GM23248 (cell line): ENCODE measurements at places on chromosomes 5 and 9. TPM values are rescaled to one million over a fixed set of nuclear protein-coding genes. Genes with fewer than 3 reads are reported as not detected.

Gene HK3
- not detected in 2 replicates for total RNA-seq

- DNase-seq: peak; percentile 80
Measured at GRCh38 chr9:91428927-91429351, 5.3 kb upstream of the NFIL3 start.

DNA sequence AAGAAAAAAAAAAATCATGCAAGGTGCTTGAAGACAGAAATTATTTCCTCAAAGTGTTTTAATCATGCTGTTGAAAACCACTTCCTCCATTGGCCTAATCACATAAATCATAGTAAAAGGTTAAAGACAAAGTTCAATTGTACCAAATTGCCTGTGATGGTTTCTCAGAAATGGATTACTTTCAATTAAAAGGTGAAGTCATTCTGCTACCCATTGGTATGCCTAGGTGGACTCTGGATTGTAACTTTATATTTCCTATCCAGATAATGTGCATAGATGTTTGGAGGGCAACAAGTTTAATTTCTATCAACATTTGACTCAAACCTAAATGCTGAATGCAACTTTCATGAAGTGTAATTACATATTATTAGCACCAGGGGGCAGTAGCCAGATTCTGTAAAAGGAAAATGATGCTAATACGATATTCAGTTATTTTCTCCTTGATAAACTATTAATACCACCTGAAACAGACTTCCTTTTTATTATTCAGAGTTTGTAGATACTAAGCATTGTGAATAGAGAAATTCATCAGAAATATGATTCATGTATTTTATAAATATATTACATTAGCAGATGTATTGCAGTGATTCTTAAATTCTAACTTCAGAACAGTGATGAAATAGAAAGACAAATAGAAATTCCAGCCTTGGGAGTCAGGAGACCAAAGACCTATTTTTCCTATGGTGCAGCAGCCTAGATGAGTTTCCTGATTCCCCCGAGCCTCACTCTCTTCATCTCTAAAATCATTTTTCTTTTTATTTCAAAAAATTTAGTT is 148.2 kb downstream of the CAAP1 start:
- DNase-seq: peak; percentile 41

- no peak for DNase-seq
Measured at GRCh38 chr9:14908295-14909180, 1.7 kb downstream of the FREM1 start.

DNA sequence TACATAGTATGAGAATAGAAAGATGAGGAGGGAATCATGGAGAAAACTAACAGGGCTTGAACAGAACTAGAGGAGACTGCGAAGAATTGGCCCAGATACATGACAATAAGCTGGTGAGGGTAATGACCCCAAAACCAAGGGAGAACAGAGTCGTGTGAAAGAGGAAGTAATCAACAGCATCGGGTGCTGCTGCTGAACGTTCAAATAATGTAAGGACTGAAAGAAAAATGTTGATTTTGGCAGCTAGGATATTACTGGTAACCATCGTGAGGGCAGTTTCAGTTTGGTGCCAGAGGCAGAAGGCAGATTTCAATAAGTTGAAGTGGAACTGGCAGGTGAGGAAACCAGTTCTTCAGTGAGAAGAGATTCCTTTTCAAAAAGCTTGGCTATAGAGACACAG is 66.8 kb upstream of the SMC2 start:
- DNase-seq: no peak

Gene IL13
- not detected in 2 replicates for total RNA-seq

Gene HTR1A
- total RNA-seq: not detected in 2 replicates

GRCh38 chr5:40654377-40654991 is 25.2 kb upstream of the PTGER4 start:
- DNase-seq: peak; percentile 3

DNA sequence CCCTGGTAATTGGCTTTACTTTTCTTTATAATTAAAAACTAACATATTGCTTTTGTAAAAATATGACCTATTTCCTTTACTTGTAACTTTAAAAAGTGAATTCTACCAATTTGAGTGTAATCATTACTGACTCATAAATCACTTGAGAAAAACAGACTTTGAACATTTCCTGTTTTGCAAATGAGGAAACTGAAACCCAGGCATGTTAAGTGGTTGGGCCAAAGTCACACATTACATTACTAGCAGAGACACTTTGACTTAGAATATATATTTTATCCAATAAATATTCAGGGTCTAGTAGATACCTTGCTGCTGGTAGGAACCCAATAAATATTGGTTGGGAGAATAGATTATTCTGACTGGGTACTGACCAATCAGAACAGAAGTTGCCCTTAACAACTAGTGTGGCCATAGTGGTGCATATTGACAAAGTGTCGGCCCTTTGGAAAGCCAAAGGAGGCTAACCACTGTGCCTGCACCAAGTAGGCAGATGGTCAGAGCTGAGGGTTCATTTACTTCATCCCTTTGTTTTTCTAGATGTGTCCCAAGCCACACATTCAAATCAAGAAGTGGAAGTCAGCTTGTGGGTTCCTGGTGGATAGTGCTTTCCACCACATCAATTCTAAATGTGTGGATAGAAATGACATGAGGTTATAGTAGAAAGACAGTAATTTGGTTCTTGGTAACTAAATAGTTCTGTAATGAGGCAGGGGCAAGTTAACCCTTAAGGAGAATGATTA is 365.1 kb upstream of the RIOK2 start:
- DNase-seq: no peak

DNA sequence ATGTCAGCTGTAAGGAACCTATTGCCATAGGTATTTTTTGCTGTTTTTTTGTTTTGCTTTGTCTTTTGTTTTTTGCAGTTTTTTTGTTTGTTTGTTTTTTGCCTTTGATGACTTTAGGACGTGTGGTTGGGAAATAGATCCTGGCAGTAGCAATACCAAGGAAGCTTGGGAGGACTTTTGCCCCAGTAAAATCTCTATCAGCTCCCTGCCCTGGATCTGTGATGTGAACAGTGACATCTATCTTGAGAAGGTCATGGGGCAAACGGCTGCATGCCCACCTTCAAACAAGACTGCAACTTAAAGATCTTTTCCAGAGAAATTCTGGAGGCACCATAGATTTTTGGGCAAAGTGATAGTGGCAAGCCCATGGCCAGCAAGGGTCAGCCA is 5.4 kb upstream of the ADRA1B start:
- no peak for DNase-seq

- DNase-seq: no peak
Measured at GRCh38 chr9:113630386-113631136, 167.0 kb downstream of the RGS3 start.

GRCh38 chr5:83937837-83938236 is 217.2 kb upstream of the HAPLN1 start:
- no peak for DNase-seq

DNA sequence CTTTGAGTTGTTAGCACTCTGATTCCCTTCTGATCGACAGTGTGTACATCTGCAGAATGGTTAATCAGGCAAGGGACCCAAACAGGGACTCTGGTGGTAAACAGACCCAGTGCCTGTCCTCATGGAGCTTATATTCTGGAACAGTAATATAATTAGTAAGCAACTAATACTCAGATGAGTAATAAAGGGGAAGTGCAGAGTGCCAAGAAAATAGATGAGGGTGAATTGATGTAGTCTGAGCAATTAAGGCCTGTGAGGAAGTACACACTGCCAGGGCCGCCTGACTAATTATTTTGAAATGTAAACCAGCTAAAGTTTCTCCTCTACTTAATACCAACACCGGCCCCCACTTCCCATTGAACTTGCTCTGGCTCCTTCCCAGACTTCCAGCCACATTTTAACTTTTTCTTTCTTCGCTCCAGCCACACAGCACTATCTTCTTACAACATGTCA is 4.2 kb downstream of the DHX29 start:
- DNase-seq: peak; percentile 95

DNA sequence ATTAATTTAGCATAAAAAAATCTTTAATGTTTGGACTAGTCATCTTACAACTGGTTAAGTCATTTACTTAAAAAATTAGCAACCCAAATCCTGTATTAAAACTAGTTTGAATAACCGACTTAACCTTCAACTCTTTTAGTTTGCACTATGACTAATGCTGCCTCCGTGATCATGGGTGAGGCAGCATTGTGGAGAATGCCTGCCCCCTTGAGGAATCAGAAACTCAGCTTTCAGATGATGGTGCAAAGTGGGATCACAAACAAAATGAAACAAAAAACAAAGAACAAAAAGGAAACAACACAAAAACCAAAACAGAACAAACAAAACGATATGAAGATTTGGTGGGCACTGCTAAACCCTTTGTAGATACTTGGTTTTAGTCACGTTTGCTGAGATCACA is 127.0 kb upstream of the PALM2AKAP2 start:
- peak; percentile 80 for DNase-seq

DNA sequence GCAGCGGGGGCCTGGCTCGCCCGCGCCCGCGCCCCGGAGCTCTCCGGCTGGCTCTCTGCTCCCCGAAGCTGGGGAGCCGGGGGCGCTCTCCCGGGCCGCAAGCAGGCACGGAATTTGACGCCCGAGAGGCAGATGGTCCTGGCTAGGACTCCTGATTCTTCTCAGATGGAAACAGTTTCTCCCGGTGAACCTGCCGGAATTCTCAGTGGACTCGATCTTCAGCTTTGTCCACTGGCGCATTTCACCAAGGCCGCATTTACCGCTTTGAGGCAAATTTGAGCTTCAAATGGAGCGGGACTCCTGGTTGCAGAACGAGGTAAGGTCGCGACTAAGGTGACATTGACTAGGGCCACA is 305.7 kb upstream of the KCNN2 start:
- DNase-seq: no peak

- DNase-seq: no peak
Measured at GRCh38 chr5:179776411-179776938, 17.3 kb upstream of the LTC4S start.

- DNase-seq: no peak
Measured at GRCh38 chr9:3054017-3054586, 210.2 kb upstream of the PUM3 start.

- DNase-seq: peak; percentile 45
Measured at GRCh38 chr9:95008151-95008771, 281.8 kb downstream of the AOPEP start.

Gene PRLR
- total RNA-seq: 5.8 and 14.2 TPM in 2 replicates
